CD4-positive, alpha-beta T cell treated with Interleukin-17A for 1 hour (primary cell): ENCODE measurements at places on chromosomes 3 and 15.

- DNase-seq = no peak
Observed at GRCh38 chr15:70741677-70742293, 21.6 kb downstream of the UACA start.

GRCh38 chr3:96538186-96538585, 276.2 kb upstream of the EPHA6 start:
- no peak for DNase-seq

GRCh38 chr3:127114337-127115070, 78.4 kb upstream of the PRR23E start:
- no peak for DNase-seq

DNA sequence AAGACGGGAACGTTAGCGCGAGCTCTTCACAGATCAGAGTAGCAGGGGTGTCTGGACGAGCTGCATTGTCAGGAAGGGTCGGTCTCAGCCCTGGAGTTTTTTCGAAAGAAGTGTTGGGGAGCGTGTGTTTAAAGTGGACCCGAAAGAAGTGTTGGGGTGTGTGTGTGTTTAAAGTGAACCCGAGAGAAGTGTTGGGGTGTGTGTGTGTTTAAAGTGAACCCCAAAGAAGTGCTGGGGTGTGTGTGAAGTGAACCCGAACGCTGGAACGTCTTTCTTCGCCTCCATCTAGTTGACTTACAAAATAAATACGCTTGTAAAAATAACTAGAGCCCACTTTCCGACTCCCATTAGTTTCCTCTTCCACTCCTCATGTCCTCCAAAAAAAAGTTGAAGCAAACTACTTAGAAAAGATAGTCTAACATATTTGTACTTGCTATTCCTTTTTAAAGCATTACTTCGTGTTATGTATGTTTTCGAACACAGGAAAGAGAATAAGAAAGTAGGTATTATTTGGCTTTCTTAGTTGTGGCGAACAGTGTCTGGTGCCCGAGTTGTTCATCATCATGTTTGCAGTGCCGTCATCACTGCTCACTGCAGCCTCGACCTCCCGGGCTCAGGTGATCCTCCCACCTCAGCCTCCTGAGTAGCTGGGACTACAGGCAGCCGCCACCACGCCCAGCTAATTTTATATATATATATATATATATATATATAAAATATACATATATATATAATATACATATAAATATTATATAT, 1.0 kb downstream of the LRCH3 start:
- DNase-seq = peak; percentile 59

DNA sequence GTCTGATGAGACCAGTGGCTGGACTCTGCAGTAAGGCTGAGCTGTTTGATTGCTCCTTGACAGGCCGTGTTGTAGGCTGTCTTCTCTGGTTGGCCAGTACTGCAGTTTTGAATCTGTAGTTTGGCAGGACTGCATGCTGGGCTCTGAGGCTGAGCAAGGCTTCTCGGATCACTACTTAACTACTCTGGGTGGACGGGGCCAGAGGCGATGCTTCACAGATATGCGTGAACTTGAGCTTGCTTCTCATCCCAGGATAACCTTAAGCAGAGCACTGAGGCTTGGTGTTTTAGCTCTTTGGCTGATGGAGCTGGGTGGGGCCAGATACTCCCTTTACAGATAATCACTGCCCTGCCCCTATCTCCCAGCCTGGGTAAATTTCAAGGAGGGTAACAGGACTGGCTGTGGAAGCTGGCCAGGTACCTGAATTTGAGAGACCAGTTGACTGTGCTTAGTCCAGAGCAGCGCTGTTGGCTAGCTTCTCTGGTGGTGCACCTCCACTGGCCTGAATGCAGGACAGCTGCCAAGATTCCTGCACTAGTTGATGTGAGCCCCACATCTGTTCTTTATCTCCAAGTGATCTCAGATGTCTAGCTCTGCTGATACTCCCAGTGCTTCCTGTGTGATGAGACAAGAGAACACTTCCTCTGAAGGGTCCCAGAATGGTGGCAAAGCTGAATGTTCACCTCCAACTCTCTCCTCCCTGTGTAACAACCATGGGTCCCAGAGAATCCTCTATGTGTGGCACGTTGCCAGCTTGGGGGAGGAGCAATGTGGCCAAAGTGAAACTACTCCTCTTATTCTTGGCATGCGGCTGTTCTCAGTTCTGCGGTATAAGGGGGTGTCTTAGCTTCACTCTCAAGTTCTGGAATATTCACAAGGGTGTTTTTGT, 37.9 kb downstream of the RPL39L start:
- DNase-seq = peak; percentile 70

- DNase-seq = no peak
Observed at GRCh38 chr3:61132062-61132461, 119.2 kb downstream of the FHIT start.

DNA sequence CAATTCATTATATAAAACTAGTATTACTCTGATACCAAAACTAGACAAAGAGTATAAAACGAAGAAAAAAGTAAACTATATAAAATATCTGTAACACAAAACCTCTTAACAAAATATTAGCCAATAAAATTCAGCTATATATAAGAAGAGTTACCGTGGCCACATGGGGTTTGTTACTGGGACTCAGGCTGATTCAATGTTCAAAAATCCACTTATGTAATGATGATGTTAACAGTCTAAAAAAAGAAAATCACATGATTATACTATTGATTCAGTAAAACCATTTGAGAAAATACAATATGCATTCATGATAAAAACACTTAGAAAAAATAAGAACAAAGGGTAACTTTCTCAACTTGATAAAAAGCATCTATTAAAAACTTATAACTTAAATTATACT, 18.3 kb downstream of the P2RY1 start:
- no peak for DNase-seq

DNA sequence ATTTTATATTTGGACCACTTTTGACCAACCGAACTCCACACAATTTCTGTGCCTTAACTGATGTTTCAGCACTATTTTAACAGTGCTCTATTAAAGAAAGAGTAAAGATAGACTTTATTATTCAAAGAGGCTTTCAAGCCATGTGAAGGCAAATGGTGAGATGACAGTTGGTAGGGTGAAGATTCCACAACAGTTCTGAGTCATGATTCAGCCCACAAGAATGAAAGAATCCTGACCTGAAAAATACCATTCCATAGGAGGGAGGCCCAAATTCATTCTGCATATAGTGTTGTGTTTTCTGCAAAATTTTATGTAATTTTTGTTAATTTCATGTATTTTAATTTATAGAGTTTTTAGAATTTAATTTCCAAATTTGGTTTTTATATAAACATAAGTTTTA, 135.6 kb upstream of the STAC start:
- DNase-seq = no peak

- peak; percentile 22 for DNase-seq
Observed at GRCh38 chr3:129577925-129578786, 28.3 kb downstream of the PLXND1 start.

GRCh38 chr15:75647370-75648155, at the start of gene SNX33:
SNX33 (plus strand) TSS chr15:75647912; CDS start chr15:75649103, 1,191 bp downstream.
- DNase-seq = peak; percentile 52

- no peak for DNase-seq
Observed at GRCh38 chr15:76151599-76151974, 91.8 kb downstream of the TMEM266 start.

- DNase-seq = no peak
Observed at GRCh38 chr15:54102704-54103103, 124.5 kb downstream of the UNC13C start.

GRCh38 chr15:85005319-85005718, 23.7 kb downstream of the PDE8A start:
- peak; percentile 16 for DNase-seq

DNA sequence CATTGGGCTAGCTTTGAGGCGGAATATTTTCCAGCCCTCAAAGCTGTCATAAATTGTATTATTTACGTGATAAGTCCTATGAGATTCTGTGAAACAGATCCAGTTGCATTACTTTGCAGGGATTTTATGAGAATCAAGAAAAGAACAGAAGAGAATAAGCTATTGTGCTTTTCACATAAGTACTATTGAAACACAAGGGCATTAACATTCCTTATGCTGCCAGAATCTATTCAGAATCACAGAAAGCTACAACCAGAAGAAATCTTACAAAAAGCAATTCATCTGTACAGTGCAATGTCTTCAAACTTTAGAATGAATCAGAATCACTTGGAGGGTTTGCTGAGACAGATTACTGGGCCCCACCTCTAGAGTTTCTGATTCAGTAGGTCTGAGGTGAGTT, 10.6 kb upstream of the CACNA1D start:
- DNase-seq = no peak
